Smooth muscle cell of bladder (primary cell): ENCODE measurements at places on chromosomes 5 and 9. TPM values are rescaled to one million over a fixed set of nuclear protein-coding genes. Genes with fewer than 3 reads are reported as not detected.

TEX53 gene
- not detected in 2 replicates for total RNA-seq

FAXDC2 gene
- total RNA-seq = 5.1 and 6.0 TPM in 2 replicates

CDH6 gene
- total RNA-seq = 40.0 and 42.6 TPM in 2 replicates

BAG1 gene
- total RNA-seq = 10.6 and 16.5 TPM in 2 replicates

MYMK gene
- total RNA-seq = not detected in 2 replicates

C9orf152 gene
- not detected in 2 replicates for total RNA-seq

FAM200C gene
- 3.0 TPM in 2 replicates for total RNA-seq

TRPM3 gene
- 0.85 and 0.92 TPM in 2 replicates for total RNA-seq

STRBP gene
- total RNA-seq = 2.4 and 3.6 TPM in 2 replicates

PLPPR1 gene
- total RNA-seq = not detected in 2 replicates

HAVCR2 gene
- under 0.01 and 0.09 TPM in 2 replicates for total RNA-seq

SLC38A9 gene
- 34.7 and 39.8 TPM in 2 replicates for total RNA-seq

CDC37L1 gene
- total RNA-seq = 15.8 and 19.2 TPM in 2 replicates

NCS1 gene
- 32.3 and 60.0 TPM in 2 replicates for total RNA-seq

VLDLR gene
- 35.6 and 44.7 TPM in 2 replicates for total RNA-seq

TAS2R1 gene
- not detected in 2 replicates for total RNA-seq

PRR16 gene
- 4.0 and 4.2 TPM in 2 replicates for total RNA-seq

EXOSC2 gene
- total RNA-seq = 18.9 and 30.5 TPM in 2 replicates

CYLC2 gene
- not detected in 2 replicates for total RNA-seq

IL5 gene
- total RNA-seq = not detected in 2 replicates

CTNND2 gene
- not detected in 2 replicates for total RNA-seq

HSPB3 gene
- total RNA-seq = not detected in 2 replicates

INSL4 gene
- total RNA-seq = not detected in 2 replicates

EIF4E1B gene
- total RNA-seq = not detected in 2 replicates

NMUR2 gene
- not detected in 2 replicates for total RNA-seq
